Large intestine (tissue), 12 donors: ENCODE measurements at places on chromosomes 6 and 20. TPM values are rescaled to one million over a fixed set of nuclear protein-coding genes. Genes with fewer than 3 reads are reported as not detected.
A peak's percentile ranks its signal among the peaks of the same experiment; 100 is the strongest.

DNA sequence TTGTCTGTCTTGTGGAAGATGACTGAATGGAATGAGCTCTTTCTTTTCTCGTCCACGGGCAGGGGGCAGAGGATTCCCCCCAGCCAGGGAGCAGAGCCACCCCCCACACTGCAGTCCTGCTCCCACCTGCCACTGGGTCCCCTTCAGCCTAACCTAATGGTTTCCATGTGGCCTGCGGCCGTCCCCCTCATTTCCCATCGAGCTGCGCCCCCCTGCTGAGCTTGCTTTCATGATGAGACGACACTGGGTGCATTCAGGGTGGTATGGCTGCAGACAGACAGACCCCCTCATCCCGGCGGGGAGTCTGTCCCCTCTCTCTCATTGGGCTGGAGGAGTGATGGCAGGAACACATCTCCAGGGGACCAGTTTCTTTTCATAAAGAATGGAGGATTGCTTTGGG lies 140.8 kb downstream of the DTNBP1 start:
- no peak for DNase-seq

The SIM1 gene
- 0.03 TPM for polyA plus RNA-seq

The THBS2 gene
- polyA plus RNA-seq: 10.7 TPM

GRCh38 chr6:108897371-108897770 lies 49.1 kb downstream of the ARMC2 start:
- peak; percentile 35 for DNase-seq

GRCh38 chr6:3490625-3490980 lies 33.8 kb upstream of the SLC22A23 start:
- no peak for DNase-seq

DNA sequence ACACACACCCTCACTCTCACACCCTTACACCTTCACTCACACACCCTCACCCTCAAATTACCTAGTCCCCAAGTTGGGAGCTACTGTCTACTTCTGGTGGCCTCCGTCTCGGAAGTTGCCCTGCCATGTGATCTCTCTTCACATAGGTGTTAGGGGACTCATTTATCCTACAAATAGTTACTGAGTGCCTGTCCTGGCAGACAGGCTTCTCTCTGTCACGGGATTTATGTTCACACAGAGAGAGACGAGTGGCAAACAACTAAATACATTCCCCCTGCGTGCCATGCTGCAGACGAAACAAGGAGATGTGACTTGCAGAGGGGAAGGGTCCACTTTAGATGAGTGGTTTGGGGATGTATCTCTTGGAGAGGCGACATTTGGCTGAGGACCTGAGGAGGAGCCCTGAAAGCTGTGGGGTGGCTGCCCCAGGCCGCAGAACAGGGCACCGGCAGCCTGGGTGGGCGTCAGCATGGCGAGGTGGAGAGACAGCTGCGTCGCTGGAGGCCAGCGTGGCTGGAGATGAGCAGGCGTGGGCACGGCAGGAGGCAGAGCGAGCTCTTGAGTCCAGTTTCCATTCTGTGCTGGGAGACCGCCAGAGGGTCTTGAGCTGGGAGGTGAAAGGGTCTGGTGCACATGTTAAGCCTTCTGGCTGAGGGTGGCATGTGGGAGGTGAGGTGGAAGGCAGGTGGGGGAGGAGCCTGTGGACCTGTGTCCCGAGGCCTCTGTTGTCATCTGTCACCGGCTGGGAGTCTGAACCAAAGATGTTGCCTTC lies 17.2 kb downstream of the DYNLT1 start:
- no peak for DNase-seq

The FITM2 gene
- polyA plus RNA-seq: 7.4 TPM

The VIP gene
- polyA plus RNA-seq: 46.0 TPM

The HSPA12B gene
- 6.3 TPM for polyA plus RNA-seq

DNA sequence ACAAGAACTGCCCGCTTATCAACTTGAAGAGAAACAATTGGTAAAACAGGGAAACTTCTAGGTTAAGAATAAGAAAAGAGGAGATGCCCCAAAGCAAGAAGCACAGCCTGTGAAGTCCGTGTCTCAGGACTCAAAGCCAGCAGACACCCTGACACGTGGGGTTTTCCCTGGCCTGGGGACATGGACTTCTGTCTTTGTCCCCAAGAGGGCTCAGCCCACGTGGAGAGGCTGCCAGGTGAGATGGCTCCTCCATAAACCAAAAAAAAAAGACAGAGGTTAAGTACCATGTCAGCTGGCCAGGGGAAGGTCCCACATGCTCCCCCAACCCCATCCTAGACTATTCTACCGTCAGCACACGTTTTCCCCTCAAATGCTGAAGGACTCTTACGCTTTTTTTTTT lies 9.9 kb downstream of the SERPINB6 start:
- DNase-seq: no peak

The APCDD1L gene
- 0.09 TPM for polyA plus RNA-seq

DNA sequence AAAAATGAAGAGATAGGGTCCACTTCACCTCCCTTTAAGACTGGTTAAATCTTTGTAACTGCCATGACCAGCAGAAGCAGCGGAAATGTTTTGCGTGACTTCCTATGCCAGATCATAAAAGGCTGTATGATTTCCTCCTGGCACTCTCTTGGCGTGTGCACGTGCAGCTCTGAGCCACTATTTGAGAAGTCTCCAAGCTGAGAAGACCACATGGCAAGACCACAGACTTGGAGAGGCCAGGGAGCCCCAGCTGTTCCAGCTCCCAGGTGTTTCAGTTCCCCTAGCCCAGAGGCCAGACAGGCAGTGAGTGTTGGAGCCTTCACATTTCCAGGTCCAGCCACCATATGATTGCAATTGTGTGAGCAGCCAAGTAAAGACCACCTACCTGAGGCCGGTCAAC lies 259.3 kb upstream of the RIN2 start:
- no peak for DNase-seq

The ESR1 gene
- 0.63 TPM for polyA plus RNA-seq

The ULBP2 gene
- polyA plus RNA-seq: 0.09 TPM

- DNase-seq: no peak
These were observed 253.1 kb downstream of the ADGB start for GRCh38 chr6:146851837-146852236.

GRCh38 chr6:161085246-161085645 lies 93.7 kb downstream of the MAP3K4 start:
- no peak for DNase-seq

DNA sequence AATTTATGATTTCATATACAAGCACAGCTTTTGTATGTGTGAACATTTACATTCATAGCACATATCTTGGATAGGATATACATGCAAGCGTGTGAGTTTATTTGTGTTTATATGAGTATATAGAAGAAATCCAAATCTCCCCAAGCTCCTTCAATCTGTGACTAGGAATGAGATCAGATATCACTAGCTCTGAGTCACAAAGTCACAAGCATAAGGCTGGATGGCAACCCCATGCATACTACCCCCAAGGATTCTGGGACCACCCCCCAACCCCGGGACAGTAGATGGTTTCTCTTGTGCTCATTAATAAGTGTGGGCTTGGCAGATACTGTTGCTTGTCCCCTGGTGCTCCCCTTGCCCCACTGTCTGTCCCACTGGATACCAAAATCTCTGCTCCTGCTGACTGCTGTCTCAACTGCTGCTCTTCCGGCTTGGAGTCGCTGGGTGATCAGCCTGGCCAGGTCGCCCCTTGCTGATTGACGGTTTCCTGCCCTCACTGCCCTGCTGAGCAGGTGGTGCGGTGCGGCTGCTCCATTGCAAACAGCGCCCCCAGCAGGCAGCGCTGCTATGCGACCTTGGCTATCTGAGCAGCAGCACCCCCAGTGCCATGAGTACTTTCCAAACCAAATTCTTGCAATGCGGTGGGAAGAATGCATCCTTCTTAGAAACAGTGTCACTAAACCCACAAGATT lies 279.4 kb downstream of the CD83 start:
- no peak for DNase-seq

GRCh38 chr6:105789935-105790334 lies 296.2 kb upstream of the PRDM1 start:
- no peak for DNase-seq

GRCh38 chr20:44600301-44600700 lies 17.9 kb downstream of the PKIG start:
- DNase-seq: no peak

The PHF1 gene
- polyA plus RNA-seq: 50.1 TPM

DNA sequence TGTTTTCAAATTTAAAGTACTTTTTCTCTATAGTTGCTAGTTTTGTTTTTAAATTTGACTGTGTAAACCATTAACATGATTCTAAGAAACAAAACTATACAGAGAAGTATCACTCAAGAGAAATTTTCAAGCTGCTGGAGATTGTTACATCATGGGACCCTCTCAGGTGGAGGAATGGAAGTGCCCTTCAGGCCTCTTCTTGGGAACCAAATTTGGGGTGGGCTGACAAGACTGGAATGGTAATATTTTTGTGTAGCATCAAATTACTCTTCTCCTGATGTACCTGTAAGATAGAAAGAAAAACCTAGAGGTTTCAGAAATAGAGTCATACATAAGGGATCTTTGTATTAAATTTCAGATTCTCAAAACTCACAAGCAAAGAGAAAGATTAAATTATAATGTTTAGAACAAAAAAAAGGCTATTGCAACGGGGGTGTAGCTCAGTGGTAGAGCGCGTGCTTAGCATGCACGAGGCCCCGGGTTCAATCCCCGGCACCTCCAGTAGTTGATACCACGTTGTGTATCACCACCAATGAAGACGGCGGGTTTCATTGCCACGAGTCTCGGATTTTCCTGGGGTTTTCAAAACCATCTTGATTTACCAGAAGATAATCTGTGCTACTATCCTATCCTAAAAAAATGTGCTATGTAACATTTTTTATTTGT lies 193.7 kb downstream of the GPX5 start:
- no peak for DNase-seq

The DSP gene
- polyA plus RNA-seq: 153 TPM

The SFT2D1 gene
- 80.7 TPM for polyA plus RNA-seq

DNA sequence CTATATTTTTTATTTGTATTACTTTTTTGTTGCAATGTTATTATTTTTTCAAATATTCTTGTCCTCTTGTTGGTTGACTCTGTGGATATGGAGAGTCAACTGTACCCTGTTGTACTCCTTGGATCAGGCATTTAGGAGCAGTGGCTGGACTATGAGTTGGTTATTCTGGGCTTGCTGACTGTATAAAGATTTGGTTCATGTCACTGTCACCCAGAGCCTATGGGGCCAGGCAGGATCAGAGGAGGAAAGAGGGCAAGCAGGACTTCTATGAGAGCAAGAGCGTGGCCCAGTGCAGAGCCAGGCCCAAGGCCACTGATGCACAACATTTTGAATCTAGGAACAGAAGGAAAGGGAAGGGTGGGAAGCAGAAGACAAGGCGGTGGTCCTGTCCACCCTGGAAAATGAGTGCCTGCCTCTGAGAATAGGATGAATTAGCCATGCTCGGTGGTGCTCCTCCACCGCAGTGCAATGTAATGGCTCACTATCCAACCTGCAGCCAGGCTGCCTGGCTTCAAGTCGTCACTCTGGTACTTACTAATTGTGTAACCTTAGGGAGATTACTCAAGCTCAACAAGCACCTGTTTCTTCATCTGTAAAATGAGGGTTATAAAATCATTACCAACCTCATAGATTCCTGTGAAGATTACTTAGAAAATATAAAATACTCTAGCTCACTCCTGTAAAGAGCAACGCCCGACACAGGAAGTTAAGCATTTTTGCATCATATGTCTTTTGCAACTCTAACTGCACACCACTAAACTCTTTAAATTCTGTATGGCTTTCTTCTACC lies 192.1 kb downstream of the KCNQ5 start:
- no peak for DNase-seq

The DNAAF9 gene
- 12.9 TPM for polyA plus RNA-seq

GRCh38 chr20:58612121-58612691 lies 38.9 kb upstream of the STX16 start:
- DNase-seq: no peak

DNA sequence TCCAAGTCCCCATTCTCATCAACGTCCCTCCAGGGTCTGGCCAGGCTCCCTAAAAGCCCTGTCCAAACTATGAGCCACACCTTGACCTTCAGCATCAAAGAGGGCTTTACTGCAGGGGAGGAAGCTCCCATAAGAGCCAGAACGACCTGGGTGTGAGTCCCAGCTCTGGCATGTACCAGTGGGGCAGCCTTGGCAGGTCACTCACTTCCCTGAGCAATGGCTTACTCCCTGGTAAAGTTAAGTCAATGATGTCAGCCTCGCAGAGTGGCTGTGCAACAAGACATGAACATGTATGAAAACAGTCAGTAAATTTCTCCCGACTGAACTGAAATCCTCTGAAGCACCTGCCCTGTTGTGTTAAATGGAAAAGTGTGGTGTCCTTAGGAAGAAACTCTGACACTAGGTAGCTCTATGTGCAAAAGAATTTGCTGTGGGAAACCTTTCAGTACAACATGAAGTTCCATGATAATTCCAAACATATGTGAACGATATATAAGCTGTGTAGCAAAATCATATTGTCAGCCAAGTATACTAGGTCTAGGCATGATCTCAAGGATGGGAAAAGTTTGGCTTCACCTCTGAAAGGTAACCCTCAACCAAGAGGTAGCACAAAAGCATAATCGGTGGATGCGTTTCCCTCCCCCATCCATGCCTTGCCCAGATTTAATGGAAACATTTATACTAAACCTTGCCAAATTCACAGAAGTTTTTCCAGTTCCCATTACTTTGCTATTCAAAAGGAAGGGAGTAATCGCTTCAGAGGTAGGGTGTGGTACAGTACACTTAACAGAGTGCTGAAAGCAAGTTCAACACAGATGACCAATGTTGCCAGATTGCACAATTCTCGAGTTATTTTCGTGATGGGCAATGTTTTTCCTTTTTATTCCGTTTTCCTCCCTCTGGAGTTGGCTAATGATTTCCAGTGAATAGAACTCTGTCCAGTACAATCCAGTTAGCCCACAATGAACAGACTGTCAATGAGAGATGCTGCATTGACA lies 49.0 kb upstream of the RANBP9 start:
- DNase-seq: no peak

GRCh38 chr6:12548526-12548925 lies 168.0 kb upstream of the PHACTR1 start:
- no peak for DNase-seq

The NAA20 gene
- polyA plus RNA-seq: 61.5 TPM

DNA sequence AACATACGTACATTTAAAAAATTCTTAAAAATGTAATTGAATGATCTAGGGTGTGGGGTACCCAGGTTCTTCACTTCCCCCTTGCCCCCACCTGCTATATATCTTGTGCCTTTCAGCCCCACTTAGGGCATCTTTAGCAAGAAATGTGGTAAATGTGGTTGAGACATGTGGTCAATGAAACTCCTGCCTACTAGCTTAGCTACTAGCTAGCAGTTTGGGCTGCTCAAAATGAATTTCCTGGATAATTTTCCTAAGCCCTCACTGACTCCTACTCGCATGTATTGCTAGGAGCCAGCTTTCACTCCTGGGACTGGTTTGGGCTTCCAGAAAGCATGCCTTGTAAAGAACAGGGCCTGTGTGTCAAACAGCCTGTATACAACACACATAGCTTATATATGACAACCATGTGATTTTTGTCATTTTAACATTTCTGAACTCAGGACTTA lies 257.3 kb downstream of the ATXN1 start:
- DNase-seq: no peak

- DNase-seq: peak; percentile 16
These were observed 1.3 kb downstream of the ADGRG6 start for GRCh38 chr6:142303176-142303533.

The SLC22A7 gene
- 1.2 TPM for polyA plus RNA-seq
